Posterior vena cava (tissue), 2 donors: ENCODE measurements at places on chromosomes 12 and 14. TPM values are rescaled to one million over a fixed set of nuclear protein-coding genes. Genes with fewer than 3 reads are reported as not detected.

DNA sequence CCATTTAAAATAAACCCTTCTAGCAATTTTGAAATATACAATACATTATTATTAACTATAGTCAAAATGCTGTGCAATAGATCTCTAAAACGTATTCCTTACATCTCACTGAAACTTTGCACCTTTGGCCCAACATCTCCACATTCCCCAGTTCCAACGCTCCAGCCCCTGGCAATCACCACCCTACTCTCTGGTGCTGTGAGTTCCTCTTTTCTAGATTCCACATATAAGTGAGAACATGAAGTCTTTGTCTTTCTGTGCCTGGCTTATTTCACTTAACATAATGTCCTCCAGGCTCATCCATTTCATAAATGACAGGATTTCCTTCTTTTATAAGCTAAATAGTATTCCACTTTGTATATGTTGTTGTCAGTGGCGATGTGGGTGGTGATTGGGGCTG is 194.7 kb upstream of the RTL1 start:
- no peak for DNase-seq

BTG1 gene
- total RNA-seq, result 81.8 TPM

DNA sequence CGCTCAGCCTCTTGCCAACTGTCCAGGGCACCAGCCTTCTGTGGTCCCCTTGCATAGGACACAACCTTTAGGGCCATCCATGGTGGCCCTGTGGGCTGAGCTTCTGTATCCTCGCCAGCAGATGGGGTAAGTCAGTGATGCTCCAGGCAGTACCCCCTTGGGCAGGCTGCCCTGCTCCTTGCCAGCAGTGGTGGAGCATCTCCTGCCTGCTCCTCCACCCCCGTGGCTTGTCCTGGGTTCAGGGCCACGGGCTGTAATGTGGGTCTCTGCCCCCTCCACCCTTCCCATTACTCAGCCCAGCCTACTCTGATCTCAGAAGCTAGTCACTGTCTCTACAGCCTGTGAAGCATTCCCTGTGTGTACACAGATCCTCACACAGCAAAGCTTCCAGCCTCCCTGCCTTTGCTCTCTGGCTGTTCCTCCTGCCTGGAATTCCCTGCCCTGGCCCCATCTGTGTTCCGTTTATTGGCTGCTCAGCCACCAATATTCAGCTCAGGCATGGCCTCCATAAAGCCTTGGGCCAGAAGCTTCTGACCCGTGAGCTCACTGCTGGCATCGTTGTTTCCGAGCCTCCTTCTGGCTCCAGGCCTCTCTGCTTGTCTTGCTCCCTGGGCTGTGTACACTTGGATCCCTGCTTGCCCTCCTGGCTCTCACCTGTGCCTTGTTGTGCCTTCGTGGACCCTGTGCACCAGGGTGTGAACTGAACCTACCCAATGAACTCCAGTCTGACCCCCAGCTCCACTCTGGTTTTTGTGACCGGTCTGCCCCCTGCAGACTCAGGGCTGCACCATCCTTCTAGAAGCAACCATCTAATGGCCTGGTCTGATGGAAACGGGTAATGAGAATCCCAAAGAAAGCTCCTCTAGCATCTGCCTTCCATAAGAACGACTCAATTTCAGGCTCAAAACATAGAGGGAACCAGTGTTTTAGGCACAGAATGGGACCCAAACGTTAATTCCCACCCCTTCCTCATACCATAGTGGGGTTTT is 177.0 kb upstream of the PRMT8 start:
- no peak for DNase-seq

- no peak for DNase-seq
Observed at GRCh38 chr14:53365486-53366130, 212.5 kb upstream of the DDHD1 start.

DNA sequence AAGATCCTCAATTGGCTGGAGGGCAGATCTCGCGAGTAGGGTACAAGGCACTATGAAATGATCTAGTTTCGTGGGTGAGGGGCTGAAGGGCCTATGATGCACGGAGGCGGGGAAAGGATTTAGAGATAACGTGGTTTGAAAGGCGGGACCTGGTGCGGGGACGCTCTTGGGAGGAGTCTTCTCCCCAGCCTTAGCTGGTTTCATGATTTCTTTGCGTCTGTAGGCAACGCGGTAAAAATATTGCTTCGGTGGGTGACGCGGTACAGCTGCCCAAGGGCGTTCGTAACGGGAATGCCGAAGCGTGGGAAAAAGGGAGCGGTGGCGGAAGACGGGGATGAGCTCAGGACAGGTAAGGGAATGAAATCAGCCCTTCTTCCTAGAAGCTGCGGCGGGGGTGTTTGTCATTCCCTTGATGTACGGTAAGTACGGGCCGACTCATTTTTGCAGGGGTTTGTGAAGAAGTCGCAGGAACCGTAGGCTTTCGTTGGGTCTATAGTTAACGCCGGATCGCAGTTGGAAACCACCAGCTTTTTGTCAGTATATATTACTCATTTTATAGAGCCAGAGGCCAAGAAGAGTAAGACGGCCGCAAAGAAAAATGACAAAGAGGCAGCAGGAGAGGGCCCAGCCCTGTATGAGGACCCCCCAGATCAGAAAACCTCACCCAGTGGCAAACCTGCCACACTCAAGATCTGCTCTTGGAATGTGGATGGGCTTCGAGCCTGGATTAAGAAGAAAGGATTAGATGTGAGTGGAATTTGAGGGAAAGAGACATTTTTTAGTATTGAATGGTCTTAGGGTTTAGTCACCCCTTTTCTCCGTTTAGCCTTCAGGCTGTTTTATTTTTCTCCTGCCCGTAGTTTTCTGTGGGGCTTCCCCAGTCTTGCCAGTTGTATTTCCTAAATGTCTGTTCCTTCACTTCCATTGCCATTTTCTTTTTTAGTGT is 602 bp downstream of the APEX1 start:
- no peak for DNase-seq

TRIM9 gene
- 2.0 TPM for total RNA-seq

FGF6 gene
- total RNA-seq, result not detected

NR2C1 gene
- total RNA-seq, result 28.6 TPM

ADAMTS20 gene
- not detected for total RNA-seq

DNA sequence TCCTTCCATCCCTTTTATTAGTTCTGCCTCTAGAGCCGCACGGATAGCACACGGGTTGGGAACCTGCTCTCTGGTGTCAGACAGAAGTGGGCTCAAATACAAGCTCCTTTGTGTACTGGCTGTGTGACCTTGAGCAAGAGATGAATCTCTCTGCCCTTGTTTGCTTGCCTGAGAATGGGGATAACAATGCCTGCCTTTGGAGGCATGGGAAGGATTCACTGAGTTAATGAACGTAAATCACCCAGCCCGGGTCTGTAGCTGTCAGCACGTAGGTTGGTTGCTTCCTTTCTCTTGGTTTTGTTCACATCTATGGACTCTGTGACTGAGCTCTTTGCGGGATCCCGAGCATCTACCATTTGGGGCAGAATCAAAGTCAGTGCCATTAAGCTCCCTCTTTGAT is 79.3 kb upstream of the NRXN3 start:
- DNase-seq, result no peak

DNA sequence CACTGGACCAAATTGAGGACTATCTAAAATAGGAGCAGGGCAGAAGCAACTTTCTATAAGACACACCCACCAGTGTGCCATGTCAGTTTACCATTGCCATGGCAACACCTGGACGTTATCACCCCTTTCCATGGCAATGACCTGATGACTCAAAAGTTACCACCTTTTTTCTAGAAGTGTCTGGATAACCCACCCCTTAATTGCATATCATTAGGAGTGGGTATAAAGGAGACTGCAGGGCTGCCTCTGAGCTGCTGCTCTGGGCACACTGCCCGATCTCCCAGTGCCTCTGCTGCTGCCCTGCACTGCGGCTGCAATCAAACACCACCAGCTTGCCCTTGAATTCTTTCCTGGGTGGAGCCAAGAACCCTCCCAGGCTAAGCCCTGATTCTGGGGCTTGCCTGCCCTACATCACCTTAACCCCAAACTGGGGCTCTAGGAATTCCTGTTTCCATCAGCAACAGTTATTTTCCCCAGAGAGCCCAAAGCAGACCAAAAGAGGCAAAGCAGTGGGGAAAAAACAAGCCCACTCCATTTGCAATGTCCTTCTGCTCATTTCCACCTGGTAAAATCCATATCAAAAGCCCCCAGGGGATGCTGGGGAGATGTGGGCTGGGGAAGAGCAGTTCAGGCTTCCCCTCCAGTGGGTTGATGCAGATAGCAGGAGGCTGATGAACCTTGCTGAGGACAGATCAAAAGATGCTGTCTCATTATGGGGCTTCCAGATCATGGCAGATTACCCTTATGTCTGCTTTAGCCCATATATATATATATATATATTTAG is 129.5 kb upstream of the NCOR2 start:
- no peak for DNase-seq

ANO4 gene
- 0.83 TPM for total RNA-seq

GRCh38 chr14:24162093-24162492 is 1.0 kb downstream of the IRF9 start:
- DNase-seq, result no peak

DNA sequence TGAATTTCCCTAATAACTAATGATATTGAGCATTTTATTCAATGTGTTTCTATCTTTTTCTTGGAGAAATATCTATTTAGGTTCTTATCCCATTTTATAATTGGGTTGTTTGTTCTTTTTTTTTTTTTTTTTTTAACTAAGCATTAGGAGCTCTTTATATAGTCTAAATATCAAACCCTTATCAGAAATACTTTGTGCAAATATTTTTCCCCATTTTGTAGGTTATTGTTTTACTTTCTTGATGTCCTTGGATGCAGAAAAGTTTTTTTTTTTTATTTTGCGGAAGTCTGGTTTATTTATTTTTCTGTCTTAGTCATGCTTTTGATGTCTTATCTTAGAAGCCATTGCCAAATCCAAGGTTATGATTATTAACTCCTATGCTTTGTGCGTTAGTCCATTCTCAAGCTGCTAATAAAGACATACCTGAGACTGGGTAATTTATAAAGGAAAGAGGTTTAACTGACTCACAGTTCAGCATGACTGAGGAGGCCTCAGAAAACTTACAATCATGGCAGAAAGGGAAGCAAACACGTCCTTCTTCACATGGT is 434.3 kb upstream of the TBX3 start:
- DNase-seq, result no peak

LRCOL1 gene
- 0.62 TPM for total RNA-seq

RPL10L gene
- not detected for total RNA-seq

DNA sequence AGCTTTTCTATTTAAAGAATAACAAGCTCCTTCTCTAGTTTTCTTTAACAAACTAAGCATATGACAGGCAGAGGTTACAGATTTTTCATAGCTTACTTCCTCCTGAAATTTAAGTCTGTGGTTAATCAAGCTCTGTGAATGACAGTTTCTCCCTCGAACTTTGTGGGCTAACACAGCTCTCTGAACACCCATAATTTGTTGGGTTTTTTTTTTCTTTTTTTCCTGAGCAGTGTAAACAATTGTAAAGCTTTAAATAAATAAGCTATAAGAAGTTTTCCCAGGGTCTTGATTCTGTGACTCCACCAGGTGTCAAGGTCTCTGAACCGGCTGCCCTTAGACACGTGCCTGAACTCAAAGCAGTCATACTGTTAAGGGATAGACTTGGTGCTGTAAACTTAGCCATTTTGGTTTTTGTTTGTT is 128.1 kb upstream of the AMIGO2 start:
- DNase-seq, result no peak

DNA sequence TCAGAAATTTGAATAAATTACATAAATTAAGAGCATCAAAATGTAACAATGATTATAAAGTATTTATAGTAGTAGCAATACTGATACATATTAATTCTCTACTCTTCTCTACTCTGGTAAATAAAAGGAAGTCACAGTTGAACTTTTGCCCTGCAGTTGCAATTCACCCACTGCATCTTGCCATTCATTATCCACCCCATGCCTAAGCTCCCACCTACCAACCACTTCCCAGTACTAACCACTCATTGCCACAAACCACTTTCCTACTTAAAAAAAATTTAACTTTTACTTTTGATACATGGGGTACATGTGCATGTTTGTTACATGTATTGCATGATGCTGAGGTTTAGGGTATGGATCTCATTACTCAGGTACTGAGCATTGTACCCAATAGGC is 174.0 kb downstream of the RASSF9 start:
- DNase-seq, result no peak

DNA sequence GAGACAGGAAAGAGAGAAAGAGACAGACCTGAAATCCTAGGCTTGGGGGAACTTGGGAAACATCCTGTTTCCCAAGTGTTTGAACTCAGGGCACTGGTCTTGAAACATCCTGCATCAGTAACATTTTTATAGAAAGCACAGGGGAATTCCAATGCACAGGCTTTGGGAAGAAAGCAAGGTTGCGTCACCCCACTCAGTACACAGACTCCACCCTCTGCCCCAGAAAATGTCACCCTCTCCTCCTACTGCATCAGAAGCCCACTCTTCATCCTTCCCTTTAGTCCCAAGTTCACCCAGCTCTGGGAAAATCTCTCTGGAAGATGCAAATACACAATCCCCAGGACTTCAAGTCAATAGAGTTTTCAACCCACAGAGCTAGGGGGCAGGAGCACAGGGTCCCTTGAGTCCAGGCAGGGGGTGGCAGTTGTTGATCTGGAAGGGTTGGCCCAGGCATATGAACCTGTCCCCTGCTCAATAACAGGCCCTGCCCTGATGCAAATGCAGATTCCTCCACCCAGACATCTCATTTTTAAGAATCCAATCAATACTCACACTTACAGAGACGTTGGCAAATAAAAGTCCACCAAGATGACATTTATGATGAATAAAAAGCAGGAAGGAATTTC is 1.7 kb downstream of the RDH16 start:
- no peak for DNase-seq

DNA sequence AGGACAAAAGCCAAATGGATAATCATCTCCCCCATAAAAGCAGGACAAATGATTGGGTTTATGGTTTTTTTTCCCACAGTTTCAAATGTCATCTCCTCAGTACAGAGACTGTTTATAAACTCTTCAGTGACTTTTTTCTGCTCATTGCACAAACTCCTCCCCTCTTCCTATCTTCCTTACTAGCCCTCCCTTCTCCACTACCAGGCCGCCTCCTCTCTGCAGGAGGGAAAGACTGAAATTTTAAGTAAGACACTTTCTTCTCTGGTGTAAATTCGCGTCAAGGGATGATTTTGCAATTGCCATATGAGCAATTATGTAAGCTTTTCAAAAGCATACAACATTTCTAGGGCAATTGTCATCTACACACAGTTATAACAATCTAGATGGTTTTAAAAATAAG is 37.0 kb downstream of the BTG1 start:
- DNase-seq, result no peak

DNA sequence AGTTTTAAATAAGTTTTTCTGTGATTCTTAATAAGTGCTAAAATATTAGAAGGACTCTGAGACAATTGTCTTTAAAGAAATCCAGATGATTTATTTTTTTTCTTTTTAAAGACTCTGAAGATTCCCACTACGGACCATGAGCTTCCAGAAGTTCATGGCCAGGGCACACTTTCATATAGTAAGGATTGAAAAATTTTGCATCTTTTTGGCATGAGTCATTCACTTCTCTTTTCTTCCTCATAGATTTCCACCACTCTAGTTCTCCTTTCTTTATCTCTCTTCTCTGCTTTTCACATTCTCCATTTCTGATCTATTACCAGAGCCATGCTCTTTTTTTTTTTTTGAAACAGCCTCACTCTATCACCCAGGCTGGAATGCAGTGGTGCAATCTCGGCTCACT is 385.8 kb downstream of the FLRT2 start:
- no peak for DNase-seq

GRCh38 chr14:102471921-102472790 is 37.4 kb downstream of the ANKRD9 start:
- peak; percentile 7 for DNase-seq
